ENCODE measurements at places on chromosomes 3 and 15. TPM values are rescaled to one million over a fixed set of nuclear protein-coding genes. Genes with fewer than 3 reads are reported as not detected.

DNA sequence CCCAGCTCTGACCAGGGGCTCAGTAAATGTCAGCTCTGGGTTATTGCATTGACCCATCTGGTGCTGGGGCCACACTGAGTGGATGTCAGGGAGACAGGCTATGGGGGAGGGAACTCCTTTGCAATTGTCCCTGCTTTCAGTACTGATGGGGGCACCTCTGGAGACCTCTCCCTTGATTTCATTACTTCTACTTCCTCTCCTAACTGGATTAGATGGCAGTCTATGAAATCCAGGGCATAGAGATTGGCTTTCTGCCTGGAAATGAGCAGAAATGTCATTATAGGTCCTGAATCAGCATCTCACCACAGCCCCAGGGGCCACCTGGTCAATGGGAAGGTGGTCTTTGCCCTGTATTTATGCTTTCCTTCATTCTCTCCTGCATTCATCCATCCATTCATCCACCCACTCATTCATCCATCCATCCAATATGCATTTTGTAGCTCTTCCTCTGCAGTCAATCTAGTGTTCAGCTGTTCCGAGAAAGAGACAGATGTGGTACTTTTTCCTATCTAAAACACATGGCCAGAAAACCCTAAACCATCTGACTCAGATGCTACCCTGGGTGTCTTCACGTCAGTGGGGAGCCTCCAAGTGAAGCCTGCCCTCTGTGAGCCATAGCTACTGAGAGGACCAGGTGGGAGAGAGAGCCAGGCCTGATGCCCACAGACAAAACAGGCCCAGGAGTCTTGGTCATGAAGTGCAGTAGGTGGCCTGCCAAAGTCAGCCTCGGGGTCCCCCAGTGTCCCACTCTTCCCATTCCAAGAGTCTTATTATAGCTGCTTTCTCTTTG is 57.1 kb downstream of the CCDC33 start:
- H3K4me1 ChIP-seq = no peaks in the 10 kb centered on the region
- no peak overlapping the region for H3K4me3 ChIP-seq
- H3K36me3 ChIP-seq = no peaks in the 10 kb centered on the region
- no peak overlapping the region for H3K27ac ChIP-seq

DNA sequence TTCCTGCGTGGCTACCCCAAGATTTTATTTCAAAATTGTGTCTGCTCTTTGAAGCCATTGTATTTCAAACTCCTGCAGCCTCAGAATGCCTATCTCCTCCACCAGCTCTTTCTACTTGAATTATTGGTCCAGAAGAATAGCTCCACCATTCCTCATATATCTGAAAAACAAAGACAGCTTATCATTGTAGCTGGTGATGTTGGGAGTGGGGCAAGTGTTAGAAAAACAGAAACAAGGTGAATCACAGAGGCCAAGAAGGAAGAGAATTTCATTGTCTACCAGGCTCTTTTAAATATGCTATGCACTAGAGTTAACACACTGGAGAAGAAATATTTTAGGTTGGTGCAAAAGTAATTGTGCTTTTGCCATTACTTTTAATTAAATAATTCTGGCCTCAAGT is 307.9 kb upstream of the ROPN1 start:
- H3K4me3 ChIP-seq = no peak overlapping the region
- H3K4me1 ChIP-seq = no peaks in the 10 kb centered on the region
- H3K27ac ChIP-seq = no peak overlapping the region
- no peaks in the 10 kb centered on the region for H3K36me3 ChIP-seq
- DNase-seq = no peak

GRCh38 chr3:195708626-195709481 is 11.9 kb upstream of the MUC20 start:
- DNase-seq = no peak
- H3K27me3 ChIP-seq = no peaks in the 10 kb centered on the region
- no peaks in the 10 kb centered on the region for H3K4me1 ChIP-seq
- no peaks in the 10 kb centered on the region for H3K36me3 ChIP-seq
- H3K4me3 ChIP-seq = no peak overlapping the region

- H3K4me1 ChIP-seq = peaks cover 40% of the 10 kb centered on the region
- no peaks in the 10 kb centered on the region for H3K27me3 ChIP-seq
- peak overlapping the region; percentile 88 for H3K27ac ChIP-seq
- H3K4me3 ChIP-seq = no peak overlapping the region
- DNase-seq = no peak
These were observed 3.7 kb downstream of the CIB1 start for GRCh38 chr15:90230071-90230494.

DNA sequence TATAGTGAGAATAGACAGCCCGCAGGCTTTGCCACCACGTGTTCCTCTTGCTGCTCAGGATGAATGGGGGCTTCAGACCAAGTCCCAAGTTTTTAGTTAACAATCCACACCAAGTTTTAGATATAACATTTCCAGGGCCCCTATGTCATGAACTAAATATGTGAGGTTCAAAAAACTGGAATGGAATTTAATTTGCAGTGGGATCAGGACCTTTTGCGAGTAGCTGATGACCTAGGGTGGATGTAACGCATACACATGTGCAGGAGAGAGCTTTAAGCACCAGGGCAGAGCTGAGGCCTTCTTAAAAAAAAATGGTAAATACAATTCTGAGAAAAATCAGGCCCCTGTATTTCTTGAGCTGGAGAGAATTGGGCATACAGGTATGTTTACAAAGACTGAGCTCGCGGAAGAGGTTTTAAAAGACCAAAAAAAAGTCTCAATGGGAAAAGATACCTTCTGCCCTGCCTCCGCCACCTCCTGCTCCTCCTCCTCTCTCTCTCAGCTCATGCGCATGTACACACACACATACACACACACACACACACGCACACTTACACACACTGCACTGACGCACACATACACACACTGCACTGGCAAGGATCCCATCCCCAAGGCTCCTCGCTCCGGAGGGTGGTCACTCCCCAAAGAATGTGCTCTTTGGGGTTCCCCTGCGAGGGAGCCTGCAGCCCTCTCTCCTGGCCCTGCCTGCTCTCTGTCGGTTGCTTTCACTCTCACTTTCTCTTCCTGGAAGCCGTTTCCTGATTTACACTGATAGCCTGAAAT is 48.2 kb upstream of the IGF1R start:
- peaks cover 13% of the 10 kb centered on the region for H3K4me1 ChIP-seq
- peak; percentile 67 for DNase-seq
- H3K36me3 ChIP-seq = no peaks in the 10 kb centered on the region

GRCh38 chr3:195083659-195084058 is 187.3 kb downstream of the XXYLT1 start:
- H3K4me1 ChIP-seq = peaks cover 18% of the 10 kb centered on the region
- no peaks in the 10 kb centered on the region for H3K36me3 ChIP-seq
- no peak overlapping the region for H3K27ac ChIP-seq
- no peak for DNase-seq

DNA sequence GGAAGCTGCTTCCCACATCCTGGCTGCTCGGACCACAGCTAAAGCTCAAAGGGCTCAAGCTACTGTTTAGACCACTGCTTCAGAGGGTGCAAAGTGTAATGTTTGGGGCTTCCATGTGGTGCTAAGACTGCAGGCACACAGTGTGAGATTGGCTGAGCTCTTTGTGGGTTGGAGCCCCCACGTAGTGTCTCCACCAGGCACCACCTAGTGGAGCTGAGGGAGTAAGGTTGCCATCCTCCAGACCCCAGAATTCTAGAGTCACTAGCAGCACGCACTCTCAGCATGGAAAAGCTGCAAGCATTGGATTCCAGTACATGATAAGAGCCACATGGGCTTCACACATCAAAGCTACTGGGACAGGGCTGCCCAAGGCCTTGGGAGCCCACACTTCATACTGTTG is 9.3 kb downstream of the MKRN3 start:
- no peaks in the 10 kb centered on the region for H3K27me3 ChIP-seq
- no peaks in the 10 kb centered on the region for H3K4me1 ChIP-seq
- H3K36me3 ChIP-seq = no peaks in the 10 kb centered on the region

GRCh38 chr3:52440249-52440551 is 4.7 kb downstream of the SEMA3G start:
- H3K36me3 ChIP-seq = no peaks in the 10 kb centered on the region
- H3K4me1 ChIP-seq = no peaks in the 10 kb centered on the region
- H3K4me3 ChIP-seq = no peak overlapping the region
- no peaks in the 10 kb centered on the region for H3K27me3 ChIP-seq
- no peak overlapping the region for H3K27ac ChIP-seq

DNA sequence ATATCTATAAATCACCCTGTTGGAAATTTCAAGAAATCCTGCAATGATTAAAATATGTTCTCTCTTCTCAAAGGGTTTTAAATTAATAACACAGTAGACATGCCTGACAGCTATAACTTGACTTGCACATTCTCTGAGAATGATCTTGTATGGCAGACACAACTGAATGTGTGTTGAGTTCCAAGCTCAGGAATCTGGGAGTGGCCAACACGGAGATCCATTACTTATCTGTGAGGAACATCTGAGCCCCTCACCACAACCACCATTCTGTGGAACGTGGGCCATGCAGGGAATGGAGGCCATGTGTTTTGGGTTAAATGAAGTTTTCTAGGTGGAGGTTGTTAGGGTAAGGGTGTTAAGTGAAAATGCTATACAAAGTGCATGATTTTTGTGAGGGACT is 105.3 kb upstream of the CHMP2B start:
- H3K36me3 ChIP-seq = no peaks in the 10 kb centered on the region
- H3K27ac ChIP-seq = no peak overlapping the region
- no peak overlapping the region for H3K4me3 ChIP-seq
- no peaks in the 10 kb centered on the region for H3K4me1 ChIP-seq
- no peak for DNase-seq

DNA sequence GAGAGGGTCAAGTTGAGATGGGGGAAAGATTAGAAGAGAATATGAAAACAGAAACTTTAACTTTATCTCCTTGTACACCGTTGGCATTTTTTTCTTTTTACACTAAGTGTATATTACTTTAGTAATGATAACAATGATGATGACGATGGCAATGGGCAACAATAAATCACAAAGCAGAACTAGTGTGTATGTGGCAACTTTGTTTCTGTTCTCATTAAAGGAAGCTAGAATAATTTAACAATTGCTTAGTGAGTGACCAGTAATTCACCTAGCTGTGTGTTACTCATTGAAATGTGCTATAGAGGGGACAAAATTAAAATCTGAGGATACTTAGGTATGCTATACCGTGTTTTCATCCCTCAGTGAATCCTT is 318.5 kb upstream of the TBL1XR1 start:
- H3K4me1 ChIP-seq = no peaks in the 10 kb centered on the region
- no peak overlapping the region for H3K4me3 ChIP-seq
- no peaks in the 10 kb centered on the region for H3K27me3 ChIP-seq
- no peak for DNase-seq
- H3K36me3 ChIP-seq = no peaks in the 10 kb centered on the region

DNA sequence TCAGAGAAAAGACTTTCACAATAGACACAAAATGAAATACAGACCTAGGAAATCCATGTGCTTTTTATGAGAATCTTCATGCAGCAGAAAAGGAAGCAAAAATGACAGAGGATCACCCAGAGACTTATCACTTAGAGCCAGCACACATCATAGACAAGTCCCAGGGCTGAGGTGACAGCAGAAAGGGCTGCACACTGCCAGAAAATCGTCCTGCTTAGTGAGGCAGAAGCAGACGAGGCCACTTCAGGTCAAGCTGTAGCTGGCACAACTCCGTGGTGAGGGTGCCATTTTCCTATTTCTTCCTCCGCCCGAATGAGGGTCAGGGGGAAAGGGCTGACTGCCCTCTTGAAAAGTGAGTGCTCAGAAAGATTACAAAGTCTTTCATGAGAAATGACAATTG is 95.9 kb upstream of the TNIK start:
- no peaks in the 10 kb centered on the region for H3K4me1 ChIP-seq
- no peak overlapping the region for H3K4me3 ChIP-seq
- H3K27me3 ChIP-seq = no peaks in the 10 kb centered on the region
- no peaks in the 10 kb centered on the region for H3K36me3 ChIP-seq
- no peak overlapping the region for H3K27ac ChIP-seq
- DNase-seq = no peak

GRCh38 chr3:17974206-17974841 is 231.9 kb upstream of the TBC1D5 start:
- no peaks in the 10 kb centered on the region for H3K4me1 ChIP-seq
- H3K27me3 ChIP-seq = no peaks in the 10 kb centered on the region
- no peak overlapping the region for H3K27ac ChIP-seq
- no peak for DNase-seq
- H3K4me3 ChIP-seq = no peak overlapping the region

GRCh38 chr15:70214276-70214675 is 116.6 kb upstream of the TLE3 start:
- DNase-seq = no peak
- no peak overlapping the region for H3K27ac ChIP-seq
- H3K4me3 ChIP-seq = no peak overlapping the region
- no peaks in the 10 kb centered on the region for H3K4me1 ChIP-seq

GRCh38 chr3:10015461-10015904 is 10.8 kb upstream of the FANCD2 start:
- no peaks in the 10 kb centered on the region for H3K27me3 ChIP-seq
- DNase-seq = no peak
- H3K4me1 ChIP-seq = peaks cover 10% of the 10 kb centered on the region
- no peak overlapping the region for H3K27ac ChIP-seq

GRCh38 chr15:74377831-74378766 is 10.7 kb upstream of the CYP11A1 start:
- no peak overlapping the region for H3K27ac ChIP-seq
- DNase-seq = no peak
- no peaks in the 10 kb centered on the region for H3K36me3 ChIP-seq
- no peak overlapping the region for H3K4me3 ChIP-seq

- no peak overlapping the region for H3K4me3 ChIP-seq
- peaks cover 3% of the 10 kb centered on the region for H3K36me3 ChIP-seq
- no peak overlapping the region for H3K27ac ChIP-seq
- no peaks in the 10 kb centered on the region for H3K4me1 ChIP-seq
- DNase-seq = no peak
- H3K27me3 ChIP-seq = no peaks in the 10 kb centered on the region
These were observed 118.1 kb downstream of the MYO9A start for GRCh38 chr15:71999807-72000206.

- no peaks in the 10 kb centered on the region for H3K27me3 ChIP-seq
- no peak overlapping the region for H3K4me3 ChIP-seq
- H3K27ac ChIP-seq = peak overlapping the region; percentile 73
- DNase-seq = peak; percentile 63
- H3K36me3 ChIP-seq = peaks cover 2% of the 10 kb centered on the region
These were observed 14.2 kb downstream of the ZNF80 start for GRCh38 chr3:114223143-114223542.

GRCh38 chr3:86180696-86181095 is 810.3 kb downstream of the VGLL3 start:
- H3K27ac ChIP-seq = no peak overlapping the region
- H3K36me3 ChIP-seq = no peaks in the 10 kb centered on the region
- H3K4me1 ChIP-seq = no peaks in the 10 kb centered on the region
- DNase-seq = no peak
- H3K27me3 ChIP-seq = no peaks in the 10 kb centered on the region

GRCh38 chr15:52146776-52147175 is 34.2 kb upstream of the BCL2L10 start:
- no peaks in the 10 kb centered on the region for H3K27me3 ChIP-seq
- no peak overlapping the region for H3K4me3 ChIP-seq
- H3K36me3 ChIP-seq = no peaks in the 10 kb centered on the region
- no peak for DNase-seq

- no peaks in the 10 kb centered on the region for H3K27me3 ChIP-seq
- H3K27ac ChIP-seq = no peak overlapping the region
- no peaks in the 10 kb centered on the region for H3K36me3 ChIP-seq
- no peaks in the 10 kb centered on the region for H3K4me1 ChIP-seq
- no peak overlapping the region for H3K4me3 ChIP-seq
- DNase-seq = no peak
These were observed 49.9 kb upstream of the ABI3BP start for GRCh38 chr3:101042996-101043686.

LRRN1 gene
- polyA plus RNA-seq = 0.27 TPM

TMC3 gene
- not detected for polyA plus RNA-seq

SLC24A5 gene
- polyA plus RNA-seq = not detected

SLC51B gene
- not detected for polyA plus RNA-seq

PLA2G4D gene
- not detected for polyA plus RNA-seq

WDR72 gene
- polyA plus RNA-seq = not detected

Measured in B cell (primary cell).